ENCODE measurements at places on chromosomes 2 and 18.

GRCh38 chr2:19799881-19800780 is 101.7 kb downstream of the TTC32 start:
- no peak for DNase-seq

GRCh38 chr2:86323273-86324021 is 14.0 kb downstream of the REEP1 start:
- DNase-seq, result no peak

- no peak for DNase-seq
These were observed 42.0 kb downstream of the ANKRD12 start for GRCh38 chr18:9178557-9178956.

- no peak for DNase-seq
These were observed 2.7 kb downstream of the CDCA7 start for GRCh38 chr2:173357346-173357745.

DNA sequence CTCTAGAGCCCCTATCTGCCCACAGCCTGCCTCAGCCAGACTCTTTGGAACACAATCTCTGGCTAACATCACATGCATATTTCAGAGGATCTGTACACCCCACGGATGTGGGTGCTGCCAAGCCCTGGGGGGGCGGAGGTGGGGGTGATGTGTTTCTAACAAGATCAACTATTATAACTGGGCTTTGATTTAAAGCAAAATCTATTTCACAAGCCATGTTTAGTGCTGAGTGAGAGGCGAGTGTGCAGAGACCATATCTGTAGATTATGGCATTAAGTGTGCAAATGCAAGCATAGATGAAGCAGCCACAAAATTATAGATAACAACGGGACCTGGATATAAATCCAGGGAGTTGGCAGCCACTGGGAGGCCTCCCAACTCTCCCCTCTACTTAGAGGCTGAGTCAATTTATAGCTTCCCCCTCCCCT is 135.8 kb upstream of the SMAD2 start:
- DNase-seq, result no peak

DNA sequence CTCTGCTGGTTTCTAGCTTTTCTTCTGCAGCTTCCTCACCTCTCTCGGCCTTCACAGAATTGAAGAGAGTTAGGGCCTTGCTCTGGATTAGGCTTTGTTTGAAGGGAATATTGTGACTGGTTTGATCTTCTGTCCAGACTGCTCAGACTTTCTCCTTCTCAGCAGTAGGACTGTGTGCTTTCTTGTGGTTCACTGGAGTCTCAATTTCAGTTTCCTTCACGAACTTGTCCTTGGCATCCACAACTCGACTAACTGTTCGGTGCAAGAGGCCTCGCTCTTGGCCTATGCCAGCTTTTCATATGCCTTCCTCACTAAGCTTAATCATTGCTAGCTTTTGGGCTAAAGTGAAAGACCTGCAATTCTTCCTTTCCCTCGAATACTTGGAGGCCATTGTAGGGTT is 18.9 kb upstream of the SALL3 start:
- DNase-seq, result no peak

GRCh38 chr2:68745006-68745405 is 10.4 kb downstream of the ARHGAP25 start:
- DNase-seq, result no peak

DNA sequence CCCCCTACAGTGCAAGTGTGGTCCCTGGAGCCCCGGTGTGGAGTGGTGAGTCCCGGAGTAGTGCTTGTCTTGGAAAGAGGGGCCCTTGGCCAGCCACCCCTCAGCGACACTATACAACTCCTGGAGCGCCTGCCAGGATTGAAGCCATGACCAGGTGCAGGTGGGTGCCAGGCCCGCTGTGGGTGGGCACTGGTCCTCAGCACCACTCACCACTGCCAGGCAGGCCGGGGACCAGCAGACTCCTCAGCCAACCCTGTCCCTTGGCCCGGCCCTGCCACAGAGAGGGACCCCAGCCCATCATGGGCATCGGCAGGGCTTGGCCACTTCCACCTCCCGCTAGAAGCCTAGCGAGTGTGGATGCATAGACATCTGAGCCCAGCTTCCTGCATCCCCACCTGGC is 42.2 kb downstream of the STK25 start:
- DNase-seq, result no peak

DNA sequence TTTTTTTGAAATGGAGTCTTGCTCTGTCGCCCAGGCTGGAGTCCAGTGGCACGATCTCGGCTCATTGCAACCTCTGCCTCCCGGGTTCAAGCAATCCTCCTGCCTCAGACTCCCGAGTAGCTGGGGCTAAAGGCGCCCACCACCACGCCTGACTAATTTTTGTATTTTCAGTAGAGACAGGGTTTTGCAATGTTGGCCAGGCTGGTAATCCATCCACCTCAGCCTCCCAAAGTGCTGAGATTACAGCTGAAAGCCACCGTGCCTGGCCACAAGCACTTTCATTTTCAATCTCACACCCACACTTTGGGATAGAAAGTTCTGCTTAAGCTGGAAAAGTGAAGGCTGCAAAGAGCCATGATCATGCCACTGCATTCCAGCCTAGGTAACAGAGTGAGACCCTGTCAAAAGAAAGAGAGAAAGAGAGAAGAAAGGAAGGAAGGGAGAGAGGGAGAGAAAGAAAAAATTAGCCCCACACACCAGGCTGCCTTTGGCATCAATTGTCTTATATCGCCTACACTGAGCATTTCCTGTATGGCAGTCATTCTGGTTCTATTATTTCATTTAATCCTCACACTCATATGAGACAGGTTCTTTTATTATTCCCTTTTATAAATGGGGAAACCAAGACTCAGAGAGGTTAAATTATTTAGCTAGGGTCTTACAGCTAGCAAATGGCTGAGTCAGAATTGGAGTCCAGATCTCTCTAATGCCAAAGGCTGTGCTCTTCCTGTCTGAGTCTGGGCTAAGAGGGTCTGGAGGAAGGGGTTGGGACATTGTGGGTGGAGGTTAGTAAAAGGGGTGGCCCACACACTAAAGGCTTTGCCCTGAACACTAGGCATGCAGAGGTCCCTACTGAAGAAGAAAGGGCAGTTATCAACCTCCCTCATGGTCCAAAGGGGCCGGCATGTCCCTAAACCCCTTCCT is 37.9 kb upstream of the PKDCC start:
- DNase-seq, result no peak

- DNase-seq, result no peak
These were observed 151.3 kb downstream of the KLHL29 start for GRCh38 chr2:23536326-23536725.

- no peak for DNase-seq
These were observed 668.1 kb downstream of the EPHA4 start for GRCh38 chr2:220904015-220904414.

GRCh38 chr2:46695283-46695682 is 215.9 kb downstream of the TMEM247 start:
- no peak for DNase-seq

DNA sequence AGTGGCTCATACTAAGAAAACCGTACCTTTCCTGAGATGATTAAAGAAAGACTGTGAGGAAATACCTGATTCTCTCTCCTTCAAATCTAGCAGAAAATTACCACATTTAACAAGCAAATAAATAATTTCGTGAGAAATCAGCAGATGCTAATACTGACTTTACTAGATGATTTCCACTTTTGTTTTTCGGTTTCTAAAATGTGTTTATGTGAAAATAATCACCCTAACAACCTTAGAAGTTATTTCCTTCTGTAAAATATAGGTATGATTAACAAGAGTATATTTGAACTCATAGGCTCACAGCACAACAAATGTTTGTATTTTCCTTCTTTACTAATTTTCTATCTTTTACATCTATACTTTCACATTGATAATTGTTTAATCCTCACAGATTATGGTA is 594.1 kb upstream of the FAM98A start:
- DNase-seq, result no peak

DNA sequence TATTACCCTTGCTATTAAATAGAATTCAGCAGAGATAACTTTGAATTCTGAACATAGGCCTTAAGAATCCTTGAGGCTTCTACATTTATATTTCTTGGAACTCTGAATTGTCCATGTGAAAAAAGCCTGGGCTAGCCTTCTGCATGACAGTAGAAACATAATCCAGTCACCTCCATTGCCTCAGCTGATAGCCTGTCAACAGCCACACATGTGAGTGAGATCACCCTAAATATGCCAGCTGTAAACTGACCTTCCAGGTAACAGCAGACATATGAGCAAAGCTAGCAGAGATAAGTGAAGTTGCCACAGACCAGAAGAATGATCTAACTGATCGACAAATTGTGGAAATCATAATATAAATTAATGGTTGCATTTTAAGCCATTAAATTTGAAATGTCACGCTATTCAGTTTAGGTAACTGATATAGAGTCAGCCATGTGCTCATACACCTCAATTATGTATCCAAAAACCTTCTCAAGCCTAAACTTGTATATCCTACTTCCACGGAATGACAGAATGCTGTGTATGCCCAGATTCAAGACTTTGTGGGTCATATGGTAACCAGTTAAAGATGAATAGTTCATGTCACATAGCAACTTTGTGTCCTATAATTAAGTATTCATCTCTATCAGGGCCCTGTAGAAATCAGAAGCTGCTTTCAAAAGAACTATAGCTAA is 48.1 kb upstream of the SETBP1 start:
- DNase-seq, result no peak

GRCh38 chr2:7595206-7595605 is 678.0 kb downstream of the RNF144A start:
- DNase-seq, result no peak

DNA sequence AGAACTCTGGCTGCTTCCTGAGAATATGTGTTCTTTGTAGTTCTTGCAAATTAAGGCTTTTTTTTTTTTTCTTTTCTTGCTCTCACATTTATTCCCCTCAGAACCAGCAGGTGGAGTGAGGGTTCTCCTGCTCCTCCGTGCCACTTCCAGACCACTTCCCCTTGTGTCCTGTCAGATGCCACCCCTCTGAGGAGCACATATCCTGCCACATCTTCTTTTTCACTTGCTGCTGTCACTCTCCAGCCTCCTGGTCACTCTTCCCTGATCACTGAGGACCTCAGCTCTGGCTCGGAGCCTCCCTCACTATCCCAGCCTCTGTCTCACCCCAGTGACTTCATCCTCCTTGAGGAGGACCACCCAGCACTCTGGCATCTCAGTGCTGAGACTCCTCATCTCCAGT is 100.5 kb downstream of the TACR1 start:
- DNase-seq, result no peak

DNA sequence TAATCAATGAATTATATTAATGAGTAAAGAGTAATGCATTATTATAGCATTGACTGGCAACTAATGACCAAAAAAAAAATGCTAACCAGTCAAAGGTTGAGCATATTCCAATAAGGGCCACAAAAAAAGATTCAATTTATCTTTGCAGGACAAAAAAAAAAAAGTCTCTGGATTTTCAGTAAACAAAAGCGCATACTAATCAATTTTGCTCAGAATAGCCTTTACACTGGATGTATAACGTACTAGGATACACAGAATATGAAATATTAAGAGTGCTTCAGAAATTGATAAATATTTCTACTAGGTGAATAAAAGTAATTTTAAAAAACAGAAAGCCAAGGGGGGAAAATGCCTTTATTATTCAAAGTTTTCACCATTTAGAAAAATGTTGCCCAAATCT is 74.4 kb downstream of the NBAS start:
- DNase-seq, result no peak

GRCh38 chr18:44643004-44643403 is 37.7 kb upstream of the SETBP1 start:
- DNase-seq, result no peak

- no peak for DNase-seq
These were observed 63.8 kb upstream of the PPP1CB start for GRCh38 chr2:28687640-28688385.

- DNase-seq, result no peak
These were observed 11.4 kb downstream of the CRYGD start for GRCh38 chr2:208112969-208113368.

GRCh38 chr2:219182331-219183150 is 4.5 kb downstream of the RETREG2 start:
- DNase-seq, result no peak
